ENCODE measurements at places on chromosomes 6 and 20. TPM values are rescaled to one million over a fixed set of nuclear protein-coding genes. Genes with fewer than 3 reads are reported as not detected.

- H3K36me3 ChIP-seq, result peaks cover 21% of the 10 kb centered on the region
- H3K27ac ChIP-seq, result peak overlapping the region; percentile 93
- no peaks in the 10 kb centered on the region for H3K27me3 ChIP-seq
- DNase-seq, result peak; percentile 36
- H3K4me3 ChIP-seq, result peak overlapping the region; percentile 90
- H3K4me1 ChIP-seq, result peaks cover 37% of the 10 kb centered on the region
These were observed 21.7 kb downstream of the VPS52 start for GRCh38 chr6:33249732-33250630.

GRCh38 chr6:88636871-88637270, 326.5 kb downstream of the RNGTT start:
- peaks cover 10% of the 10 kb centered on the region for H3K4me1 ChIP-seq
- no peak for DNase-seq
- H3K27ac ChIP-seq, result no peak overlapping the region
- H3K4me3 ChIP-seq, result no peak overlapping the region

The ANGPT4 gene
- not detected for total RNA-seq

The DNAH8 gene
- total RNA-seq, result 0.15 TPM

The TRIM31 gene
- total RNA-seq, result not detected
